ENCODE measurements at places on chromosomes 11 and 22.

- DNase-seq, result no peak
Observed at GRCh38 chr11:130145975-130146776, 13.4 kb upstream of the ST14 start.

DNA sequence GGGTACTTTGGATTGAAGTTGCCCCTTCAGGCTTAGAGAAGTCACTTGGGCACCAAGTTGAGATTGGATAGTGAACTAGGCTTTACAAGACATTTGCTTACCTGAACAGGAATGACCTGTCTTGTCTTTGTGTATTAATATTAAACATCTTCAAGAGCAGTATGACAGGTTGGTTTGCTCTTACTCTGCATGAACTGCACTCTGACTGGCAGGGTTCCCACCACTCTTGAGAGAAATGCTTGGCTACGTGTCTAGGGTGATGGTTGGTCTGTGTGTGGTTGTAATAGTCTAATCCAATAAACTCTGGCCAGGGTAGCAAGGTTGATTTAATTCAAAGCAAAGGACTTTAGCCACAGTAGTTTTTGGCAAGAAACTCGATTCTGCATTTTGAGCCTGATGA lies 20.1 kb upstream of the SPTBN2 start:
- no peak for DNase-seq

- no peak for DNase-seq
Observed at GRCh38 chr11:70314730-70315129, 44.2 kb downstream of the PPFIA1 start.

DNA sequence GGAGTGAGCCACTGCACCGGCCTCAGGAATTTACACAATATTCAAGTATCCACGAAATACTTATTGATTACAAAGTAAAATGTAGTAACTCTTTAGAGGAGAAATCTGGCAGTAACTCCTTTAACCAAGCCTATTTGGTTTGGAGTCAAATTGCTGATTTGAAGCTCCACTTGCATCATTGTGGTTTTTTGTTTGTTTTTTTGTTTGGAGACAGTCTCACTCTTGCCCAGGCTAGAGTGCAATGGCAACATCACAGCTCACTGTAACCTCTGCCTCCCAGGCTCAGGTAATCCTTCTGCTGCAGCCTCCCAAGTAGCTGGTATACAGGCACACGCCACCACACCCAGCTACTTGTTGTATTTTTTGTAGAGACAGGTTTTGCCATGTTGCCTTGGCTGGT lies 6.4 kb upstream of the QSER1 start:
- DNase-seq, result no peak

- no peak for DNase-seq
Observed at GRCh38 chr11:27972522-27973170, 135.3 kb downstream of the KIF18A start.

All from stimulated activated CD4-positive, alpha-beta T cell treated with anti-CD3 and anti-CD28 coated beads, Interleukin-1b, Interleukin-23, amount 100 ng/mL, for 48 hours (primary cell).